ENCODE measurements at places on chromosomes 5 and 9.

- DNase-seq: peak; percentile 62
Measured at GRCh38 chr5:169637085-169637548, at the start of gene DOCK2. DOCK2 (plus strand) TSS chr5:169637275; CDS start chr5:169637327, 52 bp downstream.

- no peak for DNase-seq
Measured at GRCh38 chr5:98307811-98308210, 465.7 kb upstream of the RGMB start.

DNA sequence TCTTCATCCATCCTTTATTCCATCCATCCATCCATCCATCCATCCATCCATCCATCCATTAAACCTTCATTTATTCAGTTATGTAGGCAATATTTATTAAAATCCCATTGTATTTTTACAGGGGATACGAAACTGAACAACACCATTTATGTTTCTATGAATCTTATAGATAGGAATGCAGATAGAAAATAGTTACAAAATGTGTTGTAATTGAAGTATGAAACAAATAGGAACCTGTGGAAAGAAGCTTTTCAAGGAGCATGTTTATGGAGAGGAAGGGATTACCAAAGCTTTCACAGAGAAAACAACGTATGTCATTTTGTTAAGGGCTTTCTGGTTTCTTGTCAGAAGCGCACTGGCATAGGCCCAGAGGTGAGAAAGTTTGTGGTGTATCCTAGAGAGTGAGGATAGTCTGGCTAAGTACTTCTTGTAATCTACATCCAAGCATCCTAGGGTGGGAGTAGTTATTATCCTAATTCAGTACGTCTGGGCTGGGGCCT lies 184.0 kb downstream of the CNTLN start:
- no peak for DNase-seq

DNA sequence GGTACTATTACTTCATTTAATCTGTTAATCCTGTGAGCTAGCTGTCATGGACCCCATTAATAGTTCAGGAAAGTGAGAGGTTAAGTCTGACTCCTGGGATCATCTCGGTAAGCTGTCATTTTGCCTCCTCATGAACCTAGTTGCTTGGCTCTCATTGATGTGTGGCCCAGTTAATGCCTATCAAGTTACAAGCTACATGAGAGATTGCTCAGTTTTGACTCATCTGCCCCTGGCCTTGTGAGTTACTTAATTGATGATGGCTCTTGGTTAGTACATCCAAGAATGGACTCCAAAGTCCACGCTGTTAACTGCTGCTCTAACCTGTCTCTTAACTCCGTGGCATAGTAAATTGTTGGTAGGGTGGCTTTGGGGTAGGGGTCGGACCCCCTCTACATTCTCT lies 23.9 kb downstream of the LARP1 start:
- DNase-seq: no peak

- no peak for DNase-seq
Measured at GRCh38 chr5:121024416-121025311, 560.6 kb downstream of the PRR16 start.

DNA sequence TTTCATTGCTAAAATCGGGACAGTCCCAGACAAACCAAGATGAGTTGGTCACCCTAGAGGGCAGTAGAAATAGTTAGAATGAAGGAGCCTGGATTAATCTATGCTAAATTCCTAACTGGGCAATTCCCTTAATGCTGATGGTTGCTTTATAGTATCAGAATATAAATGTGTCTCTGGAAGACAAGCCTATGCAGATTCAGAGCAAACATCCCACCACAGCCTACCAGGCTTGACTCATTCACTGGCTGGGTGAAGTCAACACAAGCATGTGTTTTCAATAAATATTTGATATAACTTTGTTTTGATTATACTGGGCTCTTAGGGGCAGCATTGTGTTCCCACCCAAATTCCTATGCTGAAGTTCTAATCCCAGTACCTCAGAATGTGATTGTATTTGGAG lies 79.3 kb downstream of the RMI1 start:
- DNase-seq: no peak

Measured in naive thymus-derived CD8-positive, alpha-beta T cell (primary cell).